Stimulated activated CD8-positive, alpha-beta memory T cell treated with anti-CD3 and anti-CD28 coated beads, Interleukin-15, amount 100 ng/mL, for 24 hours (primary cell): ENCODE measurements at places on chromosomes 4 and X.
A peak's percentile ranks its signal among the peaks of the same experiment; 100 is the strongest.

GRCh38 chr4:104641418-104641817 is 146.7 kb upstream of the CXXC4 start:
- DNase-seq, result no peak

- DNase-seq, result no peak
These were observed 409.5 kb downstream of the SPRY1 start for GRCh38 chr4:123806056-123806455.

DNA sequence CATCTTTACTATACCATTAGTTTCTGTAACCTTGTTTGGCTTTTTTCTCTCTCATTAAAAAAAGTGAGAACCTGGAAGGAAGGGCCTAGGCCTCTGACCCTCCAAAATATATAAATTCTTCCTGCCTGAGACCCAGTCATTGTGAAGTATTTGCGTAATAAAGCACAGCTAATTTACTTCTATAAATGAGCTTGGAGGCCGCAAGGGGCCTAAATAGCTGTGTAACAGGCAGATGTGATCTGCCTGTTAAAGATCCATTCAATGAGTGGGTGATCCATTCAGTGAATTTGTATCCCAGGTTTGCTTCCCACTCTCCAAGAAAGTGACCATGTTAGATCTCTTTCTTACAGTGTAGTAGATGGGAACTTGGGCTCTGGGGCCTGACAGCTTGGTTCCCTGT is 595 bp upstream of the PYURF start:
- DNase-seq, result no peak

DNA sequence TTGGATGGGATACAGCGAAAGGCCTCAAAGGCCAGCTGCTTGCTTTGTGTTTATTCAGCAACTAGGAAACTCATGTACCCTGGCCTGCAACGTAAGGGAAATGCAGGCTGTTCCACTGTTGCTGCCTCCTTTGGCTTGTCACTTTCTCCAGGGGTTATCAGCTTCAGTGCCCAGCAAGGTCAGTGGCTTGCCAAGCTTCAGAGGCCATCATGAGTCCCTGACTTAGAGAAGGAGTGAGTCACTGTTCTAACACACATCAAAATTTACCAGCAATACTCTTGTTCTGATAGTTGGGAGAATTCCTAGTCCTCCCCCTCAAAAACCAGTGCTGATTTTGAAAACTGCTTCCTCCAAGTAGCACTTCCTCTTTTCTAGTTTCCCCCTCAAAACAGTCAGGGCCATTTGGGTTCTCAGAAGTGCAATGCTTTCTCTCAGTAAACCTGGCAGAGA is 250.8 kb downstream of the ARHGAP24 start:
- no peak for DNase-seq

DNA sequence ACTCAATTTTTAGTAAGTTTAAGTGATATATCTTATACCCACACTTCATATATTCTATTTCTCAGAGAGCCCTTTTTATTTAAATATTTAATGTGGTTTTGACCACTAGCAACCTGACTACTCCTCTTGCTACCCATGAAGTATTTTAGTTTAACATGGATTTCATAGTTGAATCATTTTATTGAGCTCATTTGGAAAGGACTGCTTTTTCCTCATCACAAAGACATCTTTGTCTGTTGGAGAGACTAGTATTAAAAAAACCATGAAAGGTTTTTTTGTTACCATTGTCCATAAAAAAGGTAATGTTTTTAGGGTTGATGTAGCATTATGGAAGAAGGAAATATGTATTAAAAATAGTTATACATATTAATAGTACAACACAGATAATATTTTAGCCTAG is 139.5 kb downstream of the RAPGEF2 start:
- DNase-seq, result no peak

GRCh38 chr4:75207902-75208301 is 275.0 kb downstream of the PARM1 start:
- DNase-seq, result no peak

DNA sequence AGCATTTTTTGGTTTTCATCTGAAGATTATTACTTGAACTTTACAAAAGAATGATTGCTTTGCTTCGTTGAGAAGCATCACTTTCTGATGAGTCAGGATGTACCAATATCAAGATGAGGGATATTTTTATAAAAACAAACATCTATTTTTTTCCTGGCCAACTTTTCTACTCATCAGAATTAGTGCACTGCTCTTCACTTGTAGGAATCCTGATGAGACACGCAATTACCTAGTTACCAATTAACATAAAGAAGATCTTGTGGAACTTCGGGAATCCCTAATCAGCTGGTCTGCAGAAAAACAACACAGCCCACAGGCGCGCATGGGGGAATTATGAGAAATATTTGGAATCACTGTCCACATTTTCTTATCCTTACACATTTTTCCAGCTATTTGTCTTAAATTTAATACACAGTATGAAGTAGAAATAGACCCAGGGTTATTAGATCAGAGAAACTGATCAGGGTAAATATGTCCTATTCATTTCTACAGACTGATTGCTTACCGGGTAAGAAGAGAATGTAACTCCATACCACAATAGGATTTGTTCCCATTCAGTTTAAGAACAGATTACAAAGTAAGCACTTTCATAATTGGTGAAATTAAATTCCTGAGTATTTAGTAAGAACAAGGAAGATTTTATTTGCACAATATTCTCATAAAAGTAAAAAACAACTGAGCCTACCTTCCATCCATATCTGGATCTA is 50.9 kb downstream of the MFAP3L start:
- DNase-seq, result no peak

DNA sequence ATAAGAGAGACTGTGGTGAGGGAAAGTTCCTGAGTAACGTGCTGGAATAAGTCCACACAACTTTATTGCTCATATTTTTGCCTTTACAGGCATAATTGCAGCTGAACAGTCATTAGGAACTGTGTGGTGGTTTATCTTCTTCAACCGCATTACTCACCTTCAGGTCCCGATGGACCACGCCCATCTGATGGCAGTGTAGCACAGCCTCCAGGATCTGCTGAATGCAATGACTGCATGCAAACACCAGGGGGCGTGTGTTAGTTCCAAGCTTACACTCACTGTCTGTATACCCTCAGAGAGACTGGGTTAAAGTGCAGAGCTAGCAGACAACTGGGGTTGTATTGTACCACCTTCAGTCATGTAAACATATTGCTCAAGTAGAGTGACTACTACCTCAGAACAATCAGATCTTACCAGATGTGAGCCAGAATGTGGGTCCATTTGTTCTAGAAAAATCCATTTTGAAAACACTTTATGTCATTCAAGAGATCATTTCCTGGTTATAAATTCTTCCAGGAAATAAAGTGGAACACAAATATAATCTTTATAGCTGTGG is 214.0 kb downstream of the CAMK2D start:
- DNase-seq, result peak; percentile 47

DNA sequence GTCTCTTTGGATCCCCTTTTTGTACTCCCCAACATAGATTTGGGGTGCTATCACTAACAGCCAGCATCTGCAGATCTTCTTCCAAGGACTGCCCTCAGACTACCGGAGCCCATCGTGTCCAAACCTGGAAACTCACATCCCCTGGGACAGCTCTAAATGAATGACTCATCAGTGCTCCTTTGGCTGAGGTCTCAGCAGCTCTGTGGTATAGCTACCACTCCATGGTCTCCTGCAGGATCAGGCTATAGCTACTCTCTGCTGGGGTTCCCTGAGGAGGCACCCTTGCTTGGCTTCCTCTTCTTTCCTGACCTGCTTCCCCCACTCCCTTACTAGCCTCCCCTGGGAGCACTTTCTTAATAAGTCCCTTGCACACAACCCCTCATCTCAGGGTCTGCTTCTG is 97.5 kb upstream of the PRPS2 start:
- no peak for DNase-seq

DNA sequence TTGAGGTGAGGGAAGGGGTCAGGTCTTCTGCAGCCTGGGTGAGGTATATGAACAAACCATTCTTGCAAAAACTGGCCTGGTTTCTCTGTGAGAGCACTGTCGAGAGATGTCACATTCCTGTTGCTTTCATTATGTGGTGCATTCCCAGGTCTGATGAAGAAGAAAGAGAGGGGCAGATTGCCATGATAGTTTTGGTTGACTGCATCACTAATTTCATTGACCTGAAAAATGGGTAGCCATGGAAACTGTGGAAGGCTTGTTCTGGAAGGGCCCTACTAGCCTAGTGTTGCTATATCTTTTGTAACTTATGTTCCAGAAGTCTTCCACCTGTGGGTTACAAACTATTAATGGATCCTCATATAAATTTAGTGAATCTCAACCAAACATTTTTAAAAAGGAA is 32.9 kb upstream of the CYBB start:
- DNase-seq, result no peak

GRCh38 chr4:138910914-138911336 is 104.7 kb upstream of the NOCT start:
- no peak for DNase-seq

DNA sequence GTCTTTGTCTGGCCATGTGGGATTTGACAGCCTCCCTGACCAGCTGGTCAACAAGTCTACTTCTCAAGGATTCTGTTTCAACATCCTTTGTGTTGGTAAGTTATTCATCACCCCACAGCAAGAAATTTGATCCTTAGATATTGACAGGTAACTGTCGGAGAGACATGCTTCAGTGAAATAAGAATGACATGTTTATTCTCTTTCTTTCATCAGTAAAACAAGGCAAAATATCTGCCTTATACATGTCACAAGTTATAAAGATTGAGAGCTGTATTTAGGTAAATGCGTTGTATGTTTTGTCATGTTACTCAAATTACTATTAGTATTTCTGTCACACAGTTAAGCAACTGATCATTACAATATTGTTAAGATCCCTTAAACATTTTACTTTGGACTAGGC is 46.9 kb downstream of the SEPTIN11 start:
- DNase-seq, result no peak

- no peak for DNase-seq
These were observed 67.4 kb downstream of the ENPP6 start for GRCh38 chr4:184150102-184150839.

GRCh38 chr4:78776729-78777575 is 802 bp downstream of the BMP2K start:
- peak; percentile 13 for DNase-seq

- DNase-seq, result no peak
These were observed 27.5 kb downstream of the ARX start for GRCh38 chrX:24988314-24988713.

- no peak for DNase-seq
These were observed 319.1 kb downstream of the TENM3 start for GRCh38 chr4:182562350-182562749.

GRCh38 chrX:136147976-136148375 is 643 bp downstream of the FHL1 start:
- no peak for DNase-seq

GRCh38 chr4:110626532-110627153 is 3.8 kb upstream of the PITX2 start:
- no peak for DNase-seq

GRCh38 chr4:6701371-6701770 is 7.7 kb downstream of the S100P start:
- no peak for DNase-seq

GRCh38 chrX:110155759-110156158 is 152.8 kb downstream of the TMEM164 start:
- DNase-seq, result no peak

- DNase-seq, result no peak
These were observed 168.1 kb upstream of the MAP3K15 start for GRCh38 chrX:19683358-19683757.

- DNase-seq, result no peak
These were observed 326.9 kb downstream of the NAF1 start for GRCh38 chr4:162839814-162840213.

GRCh38 chr4:57086031-57086723 is 24.0 kb downstream of the IGFBP7 start:
- no peak for DNase-seq

DNA sequence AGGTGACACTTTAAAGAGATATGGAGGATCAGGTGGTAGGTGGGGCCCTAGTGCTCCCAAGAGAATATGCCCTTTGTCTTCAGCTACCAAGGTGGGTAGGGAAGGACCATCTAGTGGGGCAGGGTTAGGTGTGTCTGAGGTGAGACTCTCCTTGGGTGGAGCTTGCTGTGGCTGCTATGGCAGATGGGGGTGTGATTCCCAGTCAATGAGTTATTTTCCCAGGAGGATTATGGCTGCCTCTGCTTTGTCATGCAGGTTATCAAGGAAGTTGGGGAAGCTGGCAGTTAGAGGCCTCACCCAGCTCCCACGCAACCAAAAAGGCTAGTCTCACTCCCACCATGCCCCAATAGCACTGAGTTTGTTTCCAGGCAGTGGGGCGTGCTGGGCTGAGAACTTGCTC is 18.0 kb upstream of the SPIN2A start:
- no peak for DNase-seq

DNA sequence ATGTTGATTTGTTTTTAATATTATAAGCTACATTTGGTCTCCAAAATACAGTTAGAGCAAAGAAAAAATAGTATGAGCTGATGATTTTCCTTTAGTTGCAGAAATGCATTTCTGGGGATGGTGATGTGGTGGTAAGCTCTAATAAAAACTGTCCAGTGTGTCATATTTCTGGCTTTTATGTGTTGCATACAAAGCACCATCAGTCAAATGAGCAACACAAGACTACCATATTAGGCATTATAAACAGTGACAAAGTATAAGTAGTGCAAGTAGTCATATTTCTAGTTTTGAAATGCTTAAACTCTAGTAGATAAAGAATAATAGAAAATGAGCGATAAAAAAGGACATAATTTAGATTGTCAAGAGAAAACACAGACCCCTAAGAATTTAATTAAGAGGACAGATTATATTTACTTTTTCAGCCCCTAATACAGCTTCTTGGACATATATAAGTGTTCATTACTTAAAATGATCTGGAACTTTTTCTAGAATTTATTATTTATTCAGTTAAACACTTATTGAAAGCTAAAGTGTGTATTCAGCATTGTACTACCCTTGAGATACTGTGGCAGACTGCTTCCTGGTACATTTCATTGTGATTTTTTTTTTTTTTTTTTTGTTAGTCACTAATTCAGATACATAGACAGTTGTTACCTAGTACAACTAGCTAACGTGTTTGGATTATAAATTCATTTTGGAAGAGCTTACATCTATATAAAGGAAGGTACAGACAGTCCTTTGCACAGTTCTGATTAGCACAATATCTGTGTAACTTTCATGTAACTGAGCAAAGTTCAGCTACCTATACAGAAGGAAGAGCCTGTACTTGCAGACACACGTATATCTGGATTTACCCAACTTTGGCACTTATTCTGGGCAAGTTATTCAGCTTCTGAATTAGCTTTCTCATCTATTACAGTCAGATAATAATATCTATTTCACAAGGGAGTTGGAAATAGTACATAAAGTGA is 22.3 kb downstream of the RAP1GDS1 start:
- no peak for DNase-seq

- DNase-seq, result no peak
These were observed 1.3 kb downstream of the DHRSX start for GRCh38 chrX:2499507-2499906.

- DNase-seq, result no peak
These were observed 59.7 kb downstream of the AFM start for GRCh38 chr4:73541251-73541650.

DNA sequence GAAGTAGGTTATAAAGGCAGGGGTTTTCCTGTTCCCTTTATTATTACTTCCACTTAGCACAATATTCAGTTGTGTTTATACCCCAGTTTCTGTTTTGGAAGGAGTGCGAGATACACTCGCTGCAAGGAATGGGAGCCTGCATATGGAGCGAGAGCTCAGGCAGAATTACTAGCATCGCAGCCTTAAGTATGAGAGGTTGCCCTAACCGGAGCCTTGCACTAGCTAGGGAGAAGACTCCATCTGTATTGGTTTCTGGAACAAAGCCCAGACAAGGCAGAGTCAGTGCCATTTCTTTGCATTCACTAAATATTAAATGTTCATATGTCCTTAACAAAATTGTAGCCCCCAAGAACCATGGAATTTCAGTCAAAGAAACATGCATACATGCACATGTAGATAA is 6.2 kb upstream of the DCTD start:
- no peak for DNase-seq
